Stimulated activated CD4-positive, alpha-beta T cell treated with anti-CD3 and anti-CD28 coated beads, Interleukin-12 subunit alpha, Interleukin-12 subunit beta, amount 100 ng/mL, for 4 hours (primary cell): ENCODE measurements at places on chromosomes 13 and 19.

GRCh38 chr19:17121736-17122293 lies 46.2 kb downstream of the MYO9B start:
- DNase-seq = no peak

DNA sequence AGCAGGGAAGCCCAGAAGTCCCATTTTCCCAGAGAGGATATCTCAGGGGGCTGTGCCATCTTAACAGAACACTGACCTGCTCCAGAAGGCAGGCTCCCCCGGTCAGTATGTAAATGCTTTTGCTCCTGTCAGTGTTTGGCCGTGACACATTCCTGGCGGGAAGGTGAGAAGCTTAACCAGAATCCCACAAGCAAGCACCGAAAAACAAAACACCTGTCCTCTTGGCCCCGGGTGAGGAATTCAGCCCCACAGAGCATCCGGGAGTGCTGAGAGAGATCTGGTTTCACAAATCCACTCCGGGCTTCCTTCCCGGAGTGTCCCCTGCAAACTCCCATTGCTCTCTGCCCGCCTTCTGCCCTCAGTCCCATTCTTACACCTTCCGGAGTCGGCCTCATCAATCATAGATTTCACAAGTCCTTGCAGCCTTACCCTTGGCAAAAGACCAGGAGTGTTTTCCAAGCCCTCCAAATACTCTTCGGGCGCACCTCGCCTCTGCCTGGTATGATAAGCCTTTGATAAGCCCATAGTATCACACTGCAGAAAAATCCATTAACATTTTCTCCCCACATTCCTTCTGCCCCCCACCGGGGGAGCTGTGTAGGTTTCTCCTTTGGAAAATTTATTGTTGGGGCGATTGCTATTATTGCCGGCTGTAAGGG lies 12.2 kb downstream of the TPM4 start:
- DNase-seq = no peak

DNA sequence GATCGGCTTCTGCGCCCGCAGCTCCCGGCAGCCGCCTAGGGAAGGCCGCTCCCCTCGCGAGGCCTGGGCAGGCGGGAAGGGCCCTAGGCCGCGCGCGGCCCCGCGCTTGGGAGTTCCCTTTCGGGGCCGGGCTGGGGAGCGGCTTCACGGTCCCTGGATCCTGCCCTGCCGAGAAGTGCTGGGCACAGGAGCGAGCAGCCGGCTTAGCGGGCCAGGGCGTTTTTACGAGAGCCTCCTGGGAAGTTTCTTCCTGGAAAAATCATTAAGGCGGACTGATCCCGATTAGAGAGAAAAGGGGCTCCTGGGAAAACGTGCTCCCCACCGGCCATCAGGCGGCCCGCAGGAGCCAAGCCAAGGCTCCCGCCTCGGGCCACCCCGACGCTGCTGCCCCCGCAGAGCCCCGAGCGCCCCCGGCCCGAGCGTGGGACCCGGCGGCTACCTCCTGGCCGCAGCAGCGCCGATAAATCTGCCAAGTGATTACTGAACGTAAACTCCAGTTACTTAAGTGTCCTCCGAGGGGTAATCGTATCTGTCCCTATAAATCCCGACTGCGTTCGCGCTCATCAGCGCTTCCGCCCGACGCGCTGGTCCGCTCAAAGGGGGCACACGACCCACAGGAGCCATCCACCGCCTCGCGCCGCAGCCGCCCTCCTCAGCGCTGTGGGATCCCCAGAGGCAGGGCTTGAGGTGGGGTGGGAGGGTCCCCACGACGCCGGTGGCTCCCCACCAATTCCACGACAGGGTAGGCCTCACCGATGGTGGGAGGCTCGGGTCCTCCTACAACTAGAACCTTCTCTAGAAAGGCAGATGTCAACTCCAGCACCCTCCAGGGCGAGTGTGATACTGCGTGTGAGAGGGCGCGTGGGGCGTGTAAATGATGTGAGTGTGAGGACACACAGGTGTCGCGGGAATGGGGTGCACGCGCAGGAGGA lies 2.8 kb downstream of the ZIC5 start:
- no peak for DNase-seq

DNA sequence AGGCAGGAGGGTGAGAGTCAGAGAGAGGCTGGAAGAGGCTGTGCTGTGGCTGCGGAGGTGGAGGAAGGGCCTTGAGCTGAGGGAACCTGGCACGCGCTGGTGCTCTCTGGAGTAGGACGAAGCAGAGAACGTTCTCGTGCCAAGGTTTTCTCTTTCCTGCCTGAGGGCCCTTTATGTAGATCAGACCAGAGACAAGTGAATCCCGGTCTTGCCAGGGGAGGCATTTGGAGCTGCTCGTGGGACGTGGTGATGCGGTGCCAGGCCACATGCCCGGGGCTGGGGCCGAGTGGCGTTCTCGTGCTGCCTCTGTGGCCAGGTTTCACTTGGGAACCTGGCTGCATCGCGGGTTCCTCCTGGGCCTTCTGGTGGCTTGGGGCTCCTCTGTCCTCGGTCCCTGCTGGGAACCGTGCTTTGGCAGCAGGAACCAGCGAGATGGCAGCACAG lies 54.2 kb downstream of the KDM4B start:
- DNase-seq = no peak

DNA sequence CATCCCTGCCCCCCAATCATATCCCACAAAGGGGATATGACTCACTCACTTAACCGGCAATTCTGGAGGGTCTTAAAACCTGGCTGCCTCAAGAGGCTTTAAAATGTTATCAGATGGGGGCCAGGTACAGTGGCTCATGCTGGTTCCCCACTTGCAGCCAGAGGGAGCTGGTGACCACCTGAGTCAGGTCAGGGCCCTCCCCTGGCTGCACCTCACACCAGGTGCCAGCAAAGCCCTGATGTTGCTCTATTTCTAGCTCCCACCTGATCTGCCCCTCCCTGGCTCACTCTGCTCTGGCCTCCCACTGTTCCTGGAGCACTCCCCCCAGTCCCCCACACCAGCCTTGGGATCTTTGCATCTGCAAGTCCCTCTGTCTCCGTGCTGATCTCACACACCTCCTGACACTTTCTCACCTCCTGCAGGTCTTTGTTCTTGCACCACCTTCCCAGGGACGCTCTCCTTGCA lies 14.2 kb downstream of the HPN start:
- no peak for DNase-seq
